ENCODE measurements at places on chromosomes 1 and 21. TPM values are rescaled to one million over a fixed set of nuclear protein-coding genes. Genes with fewer than 3 reads are reported as not detected.

GRCh38 chr1:198577444-198577843, 37.0 kb upstream of the ATP6V1G3 start:
- no peak for DNase-seq
- no peaks in the 10 kb centered on the region for H3K36me3 ChIP-seq
- H3K4me3 ChIP-seq, result no peak overlapping the region
- H3K27ac ChIP-seq, result no peak overlapping the region
- no peaks in the 10 kb centered on the region for H3K4me1 ChIP-seq

DNA sequence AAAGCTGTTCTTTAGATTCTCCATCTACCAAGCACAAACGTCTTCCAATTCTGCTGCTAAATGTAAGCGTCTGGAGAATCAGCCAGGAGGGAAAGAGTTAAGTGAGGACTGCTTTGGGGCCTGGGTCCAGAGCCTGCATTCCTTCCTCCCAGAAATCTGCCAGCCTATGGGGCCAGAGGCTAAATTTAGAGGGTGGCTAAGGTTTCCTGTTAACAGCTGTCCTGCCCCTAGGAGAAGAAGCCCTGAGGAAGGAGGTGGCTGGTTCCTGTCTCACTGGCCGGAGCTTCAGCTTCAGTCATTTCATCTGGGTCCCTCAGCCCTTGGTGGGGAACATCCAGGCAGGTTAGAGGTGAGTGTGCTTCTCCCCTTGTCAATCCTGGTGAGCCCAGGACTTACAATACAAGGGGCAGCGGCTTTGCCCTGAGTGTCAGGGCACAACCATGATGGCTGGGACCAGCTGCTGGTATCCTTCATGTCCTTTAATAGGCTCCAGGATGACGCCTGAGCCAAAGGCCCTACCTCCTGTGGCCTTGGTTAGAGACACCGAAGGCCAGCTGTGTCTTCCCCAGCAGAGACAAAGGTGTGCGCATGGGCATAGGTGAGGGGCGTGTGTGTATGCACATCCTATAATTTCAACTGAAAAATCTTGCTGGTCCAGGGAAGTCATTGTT, at the start of gene STYXL2:
TSS of gene STYXL2 (plus strand) at position 230 of the 671 bp plus-strand sequence. CDS start 775 bp downstream, outside the sequence.
- no peak within 1 kb of the TSS for H3K27ac ChIP-seq
- DNase-seq, result no peak
- H3K4me1 ChIP-seq, result peaks cover 23% of the 10 kb centered on the region
- no peaks in the 10 kb centered on the region for H3K36me3 ChIP-seq

The ZNHIT6 gene
- 20.4 TPM for total RNA-seq

The TRIM67 gene
- not detected for total RNA-seq

Measured in naive thymus-derived CD4-positive, alpha-beta T cell (primary cell).